ENCODE measurements at places on chromosomes 3 and 15. TPM values are rescaled to one million over a fixed set of nuclear protein-coding genes. Genes with fewer than 3 reads are reported as not detected.
A peak's percentile ranks its signal among the peaks of the same experiment; 100 is the strongest.

MUC13 gene
- total RNA-seq: 0.47 TPM

NDN gene
- total RNA-seq: not detected

LRRC58 gene
- total RNA-seq: 17.7 TPM

AMIGO3 gene
- total RNA-seq: 0.82 TPM

CATSPER2 gene
- 4.1 TPM for total RNA-seq

DNA sequence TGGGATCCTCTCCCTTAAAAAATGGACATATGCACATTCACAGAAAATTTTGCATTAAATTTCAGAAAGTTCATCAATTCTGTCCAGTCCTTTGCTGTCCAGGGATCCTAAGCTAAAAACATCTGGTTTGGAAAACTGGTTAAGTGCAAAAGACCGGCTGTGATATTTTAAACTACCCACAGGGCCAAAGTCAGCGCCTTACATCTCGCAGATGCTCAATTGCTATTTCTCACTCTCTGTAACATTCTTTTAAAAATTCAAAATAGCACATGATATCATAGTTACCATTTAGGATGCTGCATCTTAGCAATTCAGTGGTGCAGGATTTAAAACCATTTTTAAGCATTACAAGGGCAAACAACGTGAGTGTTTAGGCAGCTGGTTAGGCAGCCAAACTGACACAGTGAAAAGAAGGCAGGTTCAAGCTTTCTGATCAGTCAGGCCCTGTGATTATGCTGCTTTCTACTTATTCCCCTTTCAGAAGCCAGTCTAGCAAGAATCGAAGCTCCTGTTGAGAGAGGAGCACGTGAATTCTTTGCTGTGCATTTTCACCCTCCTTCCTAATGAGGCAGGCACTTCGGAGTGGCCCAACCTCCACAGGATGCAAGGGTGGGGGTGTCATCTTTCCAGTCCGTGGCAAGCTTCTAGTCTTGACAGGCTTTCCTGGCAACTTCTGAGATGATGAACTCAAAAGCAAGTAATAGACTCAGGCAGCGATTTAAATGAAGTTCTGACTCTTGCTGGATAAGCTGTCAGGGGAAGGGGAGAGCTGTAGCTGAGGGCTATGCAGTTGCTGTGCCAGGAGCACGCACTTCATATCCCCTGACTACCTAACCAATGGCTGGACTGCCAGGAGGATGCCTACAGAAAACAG is 8.8 kb downstream of the PRICKLE2 start:
- H3K36me3 ChIP-seq: no peaks in the 10 kb centered on the region
- no peaks in the 10 kb centered on the region for H3K4me1 ChIP-seq
- H3K27ac ChIP-seq: no peak overlapping the region
- H3K4me3 ChIP-seq: no peak overlapping the region

DNA sequence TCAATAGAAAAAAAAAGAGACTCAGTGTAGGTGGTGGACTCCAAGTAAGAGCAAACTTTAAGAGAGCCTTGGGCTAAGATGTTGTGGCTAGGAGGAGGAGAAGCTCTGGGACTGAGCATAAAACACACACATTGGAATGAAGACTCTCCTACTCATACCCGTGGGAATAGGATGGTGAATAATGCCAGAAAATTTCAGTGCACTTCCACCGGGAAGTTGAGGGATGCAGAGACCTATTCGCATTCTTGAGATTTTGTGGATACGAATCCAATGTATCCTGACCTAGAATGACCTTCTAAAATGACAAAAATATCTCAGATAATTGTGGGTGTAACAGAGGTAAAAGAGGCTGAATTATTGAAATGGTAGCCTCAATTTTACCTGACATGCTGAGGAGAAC is 388.7 kb upstream of the SGO1 start:
- no peak for DNase-seq
- no peaks in the 10 kb centered on the region for H3K36me3 ChIP-seq
- no peaks in the 10 kb centered on the region for H3K27me3 ChIP-seq
- no peak overlapping the region for H3K4me3 ChIP-seq
- no peak overlapping the region for H3K27ac ChIP-seq

DNA sequence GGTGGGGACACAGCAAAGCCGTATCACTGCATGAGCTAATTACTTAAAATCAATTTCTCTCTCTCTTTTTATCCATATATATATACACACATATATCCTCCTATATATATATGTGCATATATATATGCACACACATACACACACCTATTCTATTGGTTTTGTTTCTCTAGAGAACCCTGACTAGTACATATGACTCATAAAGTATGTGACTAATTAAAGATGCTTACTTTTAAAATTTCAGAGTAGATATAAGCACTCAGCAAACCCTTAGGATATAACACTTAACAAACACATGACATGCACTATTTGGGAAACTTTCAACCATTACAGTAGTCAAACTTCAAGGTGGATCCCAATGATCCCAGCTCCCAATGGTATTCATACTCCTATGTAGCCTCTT is 732.6 kb downstream of the ROBO2 start:
- no peaks in the 10 kb centered on the region for H3K27me3 ChIP-seq
- H3K36me3 ChIP-seq: no peaks in the 10 kb centered on the region
- no peak overlapping the region for H3K27ac ChIP-seq

GRCh38 chr3:112602217-112602838 is 38.6 kb downstream of the CCDC80 start:
- H3K27me3 ChIP-seq: no peaks in the 10 kb centered on the region
- no peaks in the 10 kb centered on the region for H3K4me1 ChIP-seq
- no peak for DNase-seq
- no peak overlapping the region for H3K27ac ChIP-seq
- H3K4me3 ChIP-seq: no peak overlapping the region

GRCh38 chr3:21691036-21691435 is 60.0 kb downstream of the ZNF385D start:
- H3K27me3 ChIP-seq: no peaks in the 10 kb centered on the region
- no peaks in the 10 kb centered on the region for H3K4me1 ChIP-seq
- H3K36me3 ChIP-seq: no peaks in the 10 kb centered on the region
- DNase-seq: no peak

- H3K4me3 ChIP-seq: no peak overlapping the region
- peaks cover 4% of the 10 kb centered on the region for H3K4me1 ChIP-seq
- DNase-seq: no peak
- no peak overlapping the region for H3K27ac ChIP-seq
Observed at GRCh38 chr3:123336001-123336400, 112.9 kb downstream of the ADCY5 start.

DNA sequence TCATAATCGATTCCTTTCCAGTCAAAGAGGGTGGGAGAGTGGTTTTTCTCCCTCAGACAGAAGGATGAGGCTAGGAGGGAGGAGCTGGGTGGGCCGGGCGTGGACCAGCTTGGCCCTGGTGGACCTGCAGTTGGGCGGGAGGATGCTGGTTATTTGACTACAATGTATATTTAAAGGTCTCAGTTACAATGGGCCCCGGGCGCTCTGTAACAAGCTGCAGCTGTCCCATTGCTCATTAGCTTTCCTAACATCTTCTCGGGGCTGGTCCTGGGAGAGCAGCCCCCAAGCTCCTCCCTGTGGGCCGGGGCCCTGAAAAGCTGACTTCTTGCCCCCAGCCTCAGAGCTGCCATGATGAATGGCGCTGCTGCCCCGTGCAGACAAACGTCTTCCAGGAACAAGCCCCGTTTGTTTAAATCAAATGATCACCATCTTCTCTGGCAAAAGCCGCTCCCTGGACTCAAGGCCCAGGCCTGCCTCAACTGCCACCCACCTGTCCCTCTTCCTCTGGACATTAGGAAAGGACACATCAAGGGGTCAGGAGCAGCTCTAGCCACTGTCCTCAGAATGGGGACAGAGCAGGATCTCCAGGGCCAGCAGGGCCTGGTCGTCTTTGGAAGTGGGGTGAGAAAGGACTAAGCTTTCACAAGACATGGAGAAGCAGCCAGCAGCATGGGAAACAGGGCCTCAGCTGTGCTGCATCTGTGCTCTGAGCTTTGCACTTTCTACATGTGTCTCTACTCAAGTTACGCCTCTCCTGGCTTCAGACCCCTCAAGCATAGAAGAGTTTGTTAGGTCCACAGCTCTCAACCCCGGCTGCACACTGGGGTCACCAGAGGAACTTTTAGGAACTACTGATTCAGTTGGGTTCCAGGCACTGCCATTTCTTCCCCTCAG is 38.6 kb downstream of the MAGEF1 start:
- H3K36me3 ChIP-seq: no peaks in the 10 kb centered on the region
- no peaks in the 10 kb centered on the region for H3K27me3 ChIP-seq
- H3K4me1 ChIP-seq: peaks cover 4% of the 10 kb centered on the region
- H3K27ac ChIP-seq: no peak overlapping the region

- no peak for DNase-seq
- H3K4me3 ChIP-seq: no peak overlapping the region
- H3K27me3 ChIP-seq: no peaks in the 10 kb centered on the region
- H3K4me1 ChIP-seq: no peaks in the 10 kb centered on the region
- no peaks in the 10 kb centered on the region for H3K36me3 ChIP-seq
- no peak overlapping the region for H3K27ac ChIP-seq
Observed at GRCh38 chr3:144586382-144586781, 614.8 kb downstream of the DIPK2A start.

- H3K27ac ChIP-seq: no peak overlapping the region
- no peak overlapping the region for H3K4me3 ChIP-seq
- H3K4me1 ChIP-seq: no peaks in the 10 kb centered on the region
- no peak for DNase-seq
- no peaks in the 10 kb centered on the region for H3K36me3 ChIP-seq
- no peaks in the 10 kb centered on the region for H3K27me3 ChIP-seq
Observed at GRCh38 chr3:2826036-2826435, 284.1 kb downstream of the IL5RA start.

DNA sequence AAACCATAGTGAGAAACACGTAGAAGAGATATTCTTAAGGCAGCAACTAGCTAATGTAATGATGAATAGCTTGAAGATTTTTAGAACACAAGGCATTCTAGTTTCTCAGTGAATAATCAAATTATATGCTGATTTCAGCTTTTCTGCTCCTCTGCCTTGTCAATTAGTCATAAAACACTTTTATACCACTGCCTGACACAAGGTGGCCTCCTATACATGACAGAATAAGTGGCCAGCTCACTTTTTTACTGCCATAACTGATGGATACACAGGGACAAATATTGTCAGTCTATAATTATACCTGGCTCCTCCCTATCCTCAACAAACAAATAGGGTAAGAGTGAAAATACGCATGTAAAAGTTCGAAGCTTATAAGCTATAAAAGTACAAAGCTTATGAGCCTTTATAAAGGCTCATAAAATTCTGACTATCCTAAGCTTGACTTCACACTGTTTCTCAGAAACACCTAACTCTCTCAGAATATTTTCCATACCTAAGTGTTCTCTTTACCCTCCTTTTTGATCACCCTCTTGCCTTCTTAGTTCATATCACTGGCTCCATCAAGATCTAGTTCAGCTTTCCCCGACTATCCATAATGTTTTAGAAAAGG is 81.6 kb downstream of the HERC1 start:
- no peaks in the 10 kb centered on the region for H3K27me3 ChIP-seq
- peak; percentile 74 for DNase-seq
- H3K4me3 ChIP-seq: no peak overlapping the region
- peaks cover 81% of the 10 kb centered on the region for H3K36me3 ChIP-seq

GRCh38 chr3:107800710-107801109 is 277.9 kb downstream of the BBX start:
- no peaks in the 10 kb centered on the region for H3K4me1 ChIP-seq
- H3K27me3 ChIP-seq: no peaks in the 10 kb centered on the region
- no peak overlapping the region for H3K27ac ChIP-seq

- no peaks in the 10 kb centered on the region for H3K27me3 ChIP-seq
- no peak for DNase-seq
- no peak overlapping the region for H3K4me3 ChIP-seq
- no peak overlapping the region for H3K27ac ChIP-seq
- H3K36me3 ChIP-seq: no peaks in the 10 kb centered on the region
Observed at GRCh38 chr3:177883957-177884356, 652.3 kb upstream of the KCNMB2 start.

GRCh38 chr3:129286081-129286480 is 7.4 kb downstream of the HMCES start:
- H3K27ac ChIP-seq: no peak overlapping the region
- peaks cover 40% of the 10 kb centered on the region for H3K36me3 ChIP-seq
- DNase-seq: no peak
- peaks cover 20% of the 10 kb centered on the region for H3K4me1 ChIP-seq
- no peaks in the 10 kb centered on the region for H3K27me3 ChIP-seq
- H3K4me3 ChIP-seq: no peak overlapping the region

- no peak overlapping the region for H3K27ac ChIP-seq
- peaks cover 7% of the 10 kb centered on the region for H3K36me3 ChIP-seq
- DNase-seq: no peak
- H3K4me3 ChIP-seq: no peak overlapping the region
- no peaks in the 10 kb centered on the region for H3K27me3 ChIP-seq
- peaks cover 16% of the 10 kb centered on the region for H3K4me1 ChIP-seq
Observed at GRCh38 chr3:129558772-129559564, 16.0 kb downstream of the H1-8 start.

DNA sequence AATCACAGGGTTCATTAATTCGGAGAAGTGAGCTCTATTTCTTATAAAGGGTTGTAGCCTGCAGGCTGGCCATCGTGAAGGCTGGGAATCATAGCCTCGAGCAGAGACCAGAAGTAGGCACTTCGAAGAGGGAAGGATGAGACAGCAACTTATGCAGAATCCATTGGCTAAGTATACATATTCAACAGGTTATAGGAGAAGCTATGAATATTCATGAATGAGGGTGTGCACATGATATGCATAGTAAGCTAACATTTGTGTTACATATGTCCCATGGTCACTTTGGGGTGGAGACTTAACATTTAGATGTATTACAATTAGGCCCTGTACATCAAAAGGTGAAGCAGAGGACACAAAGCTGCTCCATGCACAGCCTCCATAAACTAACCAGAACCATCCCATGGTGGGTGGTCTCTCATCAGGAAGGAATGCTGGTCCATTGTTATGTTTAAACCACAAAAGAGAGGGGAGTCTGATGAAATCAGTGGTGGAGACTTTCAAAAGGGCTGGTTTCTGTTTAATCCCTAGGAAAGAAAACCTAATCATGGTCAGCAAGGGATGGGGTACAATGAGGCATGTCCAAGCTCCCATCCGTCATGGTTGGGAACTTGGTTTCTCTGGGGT is 80.8 kb upstream of the FHIT start:
- H3K4me3 ChIP-seq: no peak overlapping the region
- H3K27ac ChIP-seq: no peak overlapping the region
- peaks cover 2% of the 10 kb centered on the region for H3K27me3 ChIP-seq

DNA sequence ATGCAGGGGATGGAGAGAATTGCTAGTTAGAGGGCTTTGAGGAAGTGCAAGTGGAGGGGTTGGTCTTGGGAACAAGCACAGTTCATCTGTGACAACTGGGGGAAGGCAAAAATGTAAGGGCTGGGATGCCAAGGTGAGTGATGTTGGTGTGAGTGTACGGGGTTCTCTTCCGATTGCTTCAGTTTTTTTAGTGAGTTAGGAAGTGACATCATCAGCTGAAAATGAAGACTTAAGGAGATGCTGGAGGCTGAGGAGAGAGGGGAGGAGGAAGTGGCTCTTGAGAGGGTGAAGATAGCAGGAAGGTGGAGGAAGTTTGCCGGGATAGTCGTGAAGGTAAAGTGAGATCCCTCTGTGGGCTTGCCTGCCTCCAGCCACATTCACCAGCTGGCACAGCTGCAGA is 12.7 kb downstream of the TICRR start:
- no peaks in the 10 kb centered on the region for H3K36me3 ChIP-seq
- H3K4me3 ChIP-seq: no peak overlapping the region
- H3K27me3 ChIP-seq: no peaks in the 10 kb centered on the region

- H3K27me3 ChIP-seq: no peaks in the 10 kb centered on the region
- DNase-seq: no peak
- no peak overlapping the region for H3K27ac ChIP-seq
- no peaks in the 10 kb centered on the region for H3K36me3 ChIP-seq
- no peak overlapping the region for H3K4me3 ChIP-seq
Observed at GRCh38 chr15:100770661-100771584, 108.7 kb upstream of the ALDH1A3 start.

Measured in CD4-positive, alpha-beta T cell (primary cell).